Mesendoderm (in vitro differentiated cells): ENCODE measurements at places on chromosomes 6 and 20.
A peak's percentile ranks its signal among the peaks of the same experiment; 100 is the strongest.

- DNase-seq: no peak
Observed at GRCh38 chr20:16005021-16005914, 568.0 kb downstream of the KIF16B start.

DNA sequence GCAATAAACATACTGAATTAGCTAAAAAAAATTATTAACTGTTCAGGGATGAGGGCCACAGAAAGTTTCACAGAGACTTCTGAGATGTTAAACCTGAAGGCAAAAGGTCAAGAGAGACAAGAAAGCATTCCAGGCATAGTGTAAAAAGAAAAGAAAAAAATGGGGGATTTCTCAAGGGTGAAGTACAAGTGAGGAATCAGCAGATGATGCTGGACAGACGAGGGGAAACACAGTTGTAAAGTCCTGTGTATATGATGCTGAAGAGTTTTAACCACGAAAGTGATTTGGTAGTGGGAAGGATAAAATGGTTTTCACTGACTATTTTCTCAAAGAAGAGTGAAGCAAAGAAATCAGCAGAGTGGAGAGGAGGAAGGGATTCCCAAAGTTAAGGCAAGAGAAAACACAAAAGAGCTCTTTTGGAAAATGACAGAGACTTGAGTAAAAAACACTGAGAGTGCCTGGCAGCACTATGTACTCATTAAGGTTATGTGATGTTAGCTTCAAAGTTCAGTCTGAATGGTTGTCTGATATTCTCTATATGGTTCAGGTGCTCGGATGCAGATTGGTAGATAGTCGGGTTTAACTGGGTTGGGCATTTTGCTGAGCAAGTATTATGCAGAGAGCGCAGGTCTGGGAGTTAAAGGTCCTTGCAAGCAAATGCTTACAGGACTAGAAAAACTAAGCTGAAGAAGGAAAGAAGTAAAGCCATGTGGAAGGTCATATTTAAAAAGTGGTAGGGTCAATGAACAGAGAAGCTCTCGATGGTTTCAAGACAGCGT lies 16.4 kb downstream of the RAB23 start:
- DNase-seq: peak; percentile 10

DNA sequence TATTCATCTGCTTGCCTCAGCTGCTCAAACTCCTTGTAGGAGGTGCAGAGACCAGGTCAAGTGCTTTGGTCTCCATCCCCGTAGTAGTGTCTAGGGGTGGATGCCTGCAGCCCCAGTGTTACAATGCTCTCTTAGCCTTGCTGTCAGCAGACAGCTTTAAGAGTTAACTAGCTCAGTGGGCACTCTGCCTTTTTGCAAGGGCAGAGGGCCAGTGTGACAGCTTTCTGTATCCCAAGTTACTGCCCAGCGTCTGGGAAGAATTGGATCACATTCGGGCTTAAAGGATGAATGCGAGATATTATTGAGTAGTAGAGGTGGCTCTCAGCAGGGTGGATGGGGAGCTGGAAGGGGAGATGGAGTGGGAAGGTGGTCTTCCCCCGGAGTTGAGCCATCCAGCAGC lies 339.9 kb upstream of the RNF217 start:
- no peak for DNase-seq

- DNase-seq: no peak
Observed at GRCh38 chr6:31877125-31877650, 1.6 kb downstream of the SLC44A4 start.

- no peak for DNase-seq
Observed at GRCh38 chr6:156280065-156280464, 497.1 kb upstream of the ARID1B start.

DNA sequence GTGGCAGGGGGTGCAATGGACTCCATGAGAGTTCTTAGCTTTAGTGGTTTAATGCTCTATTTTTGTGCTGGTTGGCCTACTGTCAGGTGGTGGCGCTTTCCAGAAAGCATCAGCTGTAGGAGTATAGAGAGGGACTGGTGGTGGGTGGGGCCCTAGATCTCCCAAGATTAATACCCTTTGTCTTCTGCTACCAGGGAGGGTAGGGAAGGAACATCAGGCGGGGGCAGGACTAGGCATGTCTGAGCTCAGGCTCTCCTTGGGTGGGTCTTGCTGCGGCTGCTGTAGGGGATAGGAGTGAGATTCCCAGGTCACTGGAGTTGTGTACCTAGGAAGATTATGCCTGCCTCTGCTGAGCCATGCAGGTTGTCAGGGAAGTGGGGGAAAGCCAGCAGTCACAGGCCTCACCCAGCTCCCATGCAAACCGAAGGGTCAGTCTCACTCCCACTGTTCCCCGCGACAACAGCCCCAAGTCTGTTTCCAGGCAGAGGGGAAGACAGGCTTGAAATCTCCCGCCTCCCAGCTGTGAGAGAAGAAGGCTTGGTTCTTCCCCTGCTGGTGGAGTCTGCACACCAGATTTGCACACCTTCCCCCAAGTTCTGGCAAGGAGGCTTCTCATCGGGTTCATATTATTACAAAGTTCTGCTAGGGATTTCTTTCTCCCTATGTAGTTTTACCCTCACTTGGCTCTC lies 46.7 kb upstream of the PKIB start:
- DNase-seq: peak; percentile 56

DNA sequence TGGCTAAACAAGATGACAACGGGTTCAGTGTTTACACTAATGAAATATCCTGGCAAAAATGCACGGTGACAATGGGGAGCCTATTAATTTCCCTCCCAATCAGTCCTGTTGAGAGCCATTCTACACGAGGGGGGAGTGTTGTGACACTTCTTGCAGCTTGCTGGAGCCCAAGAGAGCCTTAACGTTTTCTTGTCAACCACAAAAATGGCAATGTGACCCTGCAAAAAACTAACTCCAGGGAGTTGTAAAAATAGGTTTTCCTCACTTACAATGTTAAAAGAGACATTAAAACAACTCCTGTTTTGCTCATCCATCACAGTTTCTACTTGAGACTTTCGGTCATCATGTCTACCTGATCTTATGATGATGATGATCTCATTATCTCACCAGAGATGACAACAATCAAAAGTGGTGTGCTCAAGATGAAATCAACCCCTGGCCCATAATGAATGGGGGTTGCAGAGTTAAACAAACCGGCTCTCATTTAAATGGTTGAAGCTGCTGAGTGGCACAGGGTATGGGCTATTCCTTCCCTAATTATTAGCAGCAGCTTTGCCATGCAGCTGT lies 57.9 kb downstream of the GJA10 start:
- DNase-seq: no peak

DNA sequence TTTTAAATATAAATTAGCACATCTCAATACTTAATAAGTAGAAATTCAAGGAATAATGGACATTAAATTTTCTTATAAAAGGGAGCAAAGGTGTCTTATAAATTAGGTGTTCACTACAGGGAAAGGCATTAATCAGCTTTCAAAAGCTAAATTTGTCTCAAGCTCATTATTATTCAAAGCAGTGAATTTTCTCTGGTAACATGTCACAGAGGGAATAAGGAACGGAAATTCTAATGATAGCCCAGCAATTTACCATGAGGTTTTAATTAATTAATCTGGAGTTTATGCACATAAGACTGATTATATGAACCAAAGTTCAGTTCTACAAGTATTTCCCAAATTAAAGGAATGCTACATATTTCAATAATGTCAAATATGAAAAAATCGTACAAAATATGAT lies 15.4 kb upstream of the GJE1 start:
- DNase-seq: no peak

- peak; percentile 91 for DNase-seq
Observed at GRCh38 chr6:156828280-156828703, 51.1 kb downstream of the ARID1B start.

GRCh38 chr20:35013421-35014411 lies 58.0 kb downstream of the MYH7B start:
- no peak for DNase-seq

DNA sequence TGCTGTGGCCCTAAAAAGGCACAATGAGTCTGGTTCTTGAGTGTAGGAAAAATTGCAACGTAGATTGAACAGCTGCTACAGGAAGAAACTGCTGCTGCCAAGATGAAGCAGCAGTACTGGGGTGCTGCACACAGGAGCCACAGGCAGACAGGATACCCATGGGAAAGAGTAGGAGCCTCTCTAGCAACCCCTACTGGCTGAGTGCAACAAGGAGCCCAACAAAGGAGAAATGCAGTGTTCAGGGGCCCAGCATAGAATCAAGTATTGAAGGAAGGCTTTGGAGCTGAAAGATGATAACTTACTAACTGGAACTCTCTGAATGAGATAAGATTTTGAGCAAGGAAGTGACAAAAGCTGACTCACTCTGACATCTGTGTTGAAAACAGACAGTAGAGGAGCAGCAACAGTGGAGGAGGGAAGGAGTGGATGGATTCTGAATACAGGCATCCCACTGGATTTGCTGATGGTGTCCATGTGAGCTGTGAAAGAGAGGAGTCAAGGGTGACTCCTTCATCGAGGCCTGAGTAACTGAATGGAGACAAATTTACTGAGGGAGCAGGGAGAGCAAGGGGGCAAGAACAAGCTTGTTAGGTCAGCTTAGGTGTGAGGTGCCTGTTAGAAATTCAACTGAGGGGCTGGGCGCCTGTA lies 534.7 kb upstream of the JARID2 start:
- DNase-seq: peak; percentile 69

- DNase-seq: no peak
Observed at GRCh38 chr20:58228103-58228483, 360 bp downstream of the ANKRD60 start.

DNA sequence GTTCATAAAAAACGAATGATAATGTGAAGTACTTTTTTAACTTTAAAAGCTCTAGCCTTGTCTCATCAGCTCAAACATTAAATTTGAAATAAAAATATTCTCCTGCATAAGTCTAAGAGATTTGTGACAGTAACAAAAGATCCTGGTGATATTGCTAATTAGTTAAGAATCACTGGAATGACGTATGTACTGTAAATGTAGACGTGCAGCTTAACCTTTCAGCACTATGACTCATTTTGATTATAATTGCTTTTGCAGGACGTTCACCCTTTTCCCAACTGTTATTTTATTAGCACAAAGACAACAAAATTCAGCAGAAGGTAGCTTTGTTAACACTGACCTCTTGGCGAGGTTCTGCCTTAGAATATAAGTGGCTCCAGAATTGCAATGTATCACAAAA lies 68.6 kb downstream of the TENT5A start:
- no peak for DNase-seq

DNA sequence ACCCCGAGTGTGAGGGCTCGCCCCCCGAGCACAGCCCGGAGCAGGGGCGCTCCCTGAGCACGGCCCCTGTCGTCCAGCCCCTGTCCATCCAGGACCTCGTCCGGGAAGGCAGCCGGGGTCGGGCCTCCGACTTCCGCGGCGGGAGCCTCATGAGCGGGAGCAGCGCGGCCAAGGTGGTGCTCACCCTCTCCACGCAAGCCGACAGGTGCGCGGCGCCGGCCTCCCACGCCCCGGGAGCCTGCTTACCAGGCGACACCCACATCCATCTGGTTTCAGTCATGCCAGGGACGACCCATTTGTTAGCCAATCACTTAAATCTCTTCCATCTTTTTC lies 73.5 kb upstream of the PBOV1 start:
- no peak for DNase-seq

DNA sequence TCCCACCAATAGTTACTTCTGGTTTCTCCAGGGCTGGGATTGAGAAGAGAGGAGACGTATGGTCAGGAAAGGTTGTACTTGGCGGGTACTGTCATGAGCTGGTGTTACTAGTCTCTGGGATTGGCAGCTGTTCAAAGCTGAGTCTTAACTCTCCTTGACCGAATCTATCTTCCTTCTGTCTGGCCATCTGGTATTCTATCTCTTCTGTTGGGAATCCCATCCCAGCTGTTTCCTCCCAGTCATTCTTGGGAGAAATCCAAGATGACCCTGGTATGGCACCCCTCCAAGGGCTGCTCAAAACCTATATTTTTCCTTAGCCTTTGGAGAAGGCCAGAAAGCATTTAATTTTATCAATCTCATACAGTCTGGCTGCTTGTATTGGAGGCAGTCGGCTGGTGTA lies 287.0 kb upstream of the CHD6 start:
- no peak for DNase-seq

GRCh38 chr6:146700078-146700686 lies 101.4 kb downstream of the ADGB start:
- peak; percentile 77 for DNase-seq

GRCh38 chr6:14709900-14710299 lies 536.0 kb upstream of the JARID2 start:
- DNase-seq: no peak

- DNase-seq: no peak
Observed at GRCh38 chr6:42148058-42148457, 5.6 kb upstream of the C6orf132 start.
